ENCODE measurements at places on chromosomes 6 and 20. TPM values are rescaled to one million over a fixed set of nuclear protein-coding genes. Genes with fewer than 3 reads are reported as not detected.

DNA sequence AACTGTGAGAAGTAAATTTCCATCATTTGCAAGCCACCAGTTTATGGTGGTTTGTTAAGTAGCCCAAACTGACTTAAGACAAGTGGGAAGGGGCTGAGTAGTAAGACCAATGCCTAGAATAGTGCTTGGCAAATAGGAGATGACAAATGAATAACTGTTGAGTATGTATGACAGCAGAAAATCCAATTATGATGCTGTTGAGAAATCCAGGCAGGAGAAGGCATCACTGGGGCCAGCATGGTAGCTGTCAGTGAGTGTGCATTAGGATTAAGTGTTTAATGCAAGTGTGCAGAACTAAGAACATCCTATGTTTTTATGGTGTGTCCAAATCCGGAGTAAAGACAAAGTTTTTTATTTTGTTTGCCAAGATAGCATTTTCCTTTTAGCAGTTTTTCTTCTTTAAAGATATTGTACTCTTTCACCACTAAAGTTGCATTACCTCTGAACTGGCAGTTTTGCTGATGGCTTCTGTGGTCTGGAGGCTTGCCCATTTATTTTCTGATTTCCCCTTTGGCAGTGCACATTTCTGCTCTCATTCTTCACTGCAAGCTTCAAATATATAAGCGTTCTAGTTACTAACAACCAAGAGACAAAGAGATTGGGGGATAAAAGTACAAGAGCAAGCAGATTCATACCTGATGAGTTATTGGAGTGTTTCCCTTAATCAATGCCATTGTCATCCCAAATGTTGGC is 289.7 kb downstream of the KCNQ5 start:
- DNase-seq, result no peak

GRCh38 chr6:113104951-113105350 is 752.2 kb upstream of the MARCKS start:
- no peak for DNase-seq

GRCh38 chr6:26593278-26594130 is 3.2 kb upstream of the ABT1 start:
- no peak for DNase-seq

- no peak for DNase-seq
These were observed 859 bp upstream of the SMIM29 start for GRCh38 chr6:34249469-34250261.

Gene CCM2L
- not detected for total RNA-seq
